CD4-positive, alpha-beta T cell treated with Interferon alpha-2 for 1 hour (primary cell): ENCODE measurements at places on chromosomes 6 and 20.

DNA sequence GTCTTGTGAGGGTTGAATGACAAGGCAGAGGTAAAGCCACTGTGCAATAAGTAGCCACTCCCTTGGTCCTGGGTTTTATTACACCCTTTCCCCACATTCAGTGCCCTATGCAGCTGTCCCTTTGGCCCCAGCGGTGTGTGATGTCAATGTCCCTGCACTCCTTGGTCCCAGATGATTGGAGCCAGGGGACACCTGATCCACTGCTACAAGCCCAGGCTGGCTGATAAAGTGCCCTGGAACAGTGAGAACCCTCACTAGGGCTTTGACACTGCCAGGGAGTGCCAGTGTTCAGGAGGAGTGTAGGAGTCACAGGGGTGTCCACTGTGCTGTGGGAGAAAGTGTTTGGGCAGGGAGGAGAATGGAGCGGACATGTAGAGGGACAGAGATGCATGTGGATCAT, 30.4 kb downstream of the GABRR1 start:
- DNase-seq: no peak

DNA sequence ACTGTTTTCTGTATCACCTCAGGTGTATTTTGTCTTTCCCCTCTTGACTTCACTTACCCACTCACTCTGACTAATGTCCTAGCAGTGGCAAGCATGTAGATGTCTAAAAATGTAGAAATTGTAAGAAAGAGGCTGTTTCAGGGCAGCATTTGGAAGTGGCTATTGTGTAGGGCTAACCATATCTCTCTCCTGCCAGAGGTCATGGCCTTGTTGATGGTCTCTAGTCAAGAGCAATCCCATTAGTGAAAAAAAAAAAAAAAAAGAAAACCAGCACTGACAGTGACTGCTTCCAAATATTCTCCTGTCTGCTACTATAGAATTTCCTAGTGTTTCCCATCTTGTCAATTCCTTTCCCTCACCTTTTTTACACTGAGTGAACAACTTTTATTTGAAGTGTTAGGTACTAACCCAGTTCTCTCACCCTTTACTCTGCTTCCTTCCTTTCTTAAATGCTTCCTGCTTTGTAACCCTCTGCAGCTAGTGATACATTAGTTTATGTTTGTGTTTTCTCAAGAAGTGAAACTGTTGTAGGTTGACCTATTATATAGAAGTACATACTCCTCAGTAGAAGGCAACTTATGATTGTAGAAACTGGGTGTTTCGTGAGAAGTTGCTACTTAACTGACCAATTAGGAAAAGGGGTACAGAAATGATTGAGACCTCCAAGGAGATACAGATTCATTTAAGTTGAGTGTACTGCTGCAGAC, 174.1 kb upstream of the PTPRK start:
- DNase-seq: no peak

DNA sequence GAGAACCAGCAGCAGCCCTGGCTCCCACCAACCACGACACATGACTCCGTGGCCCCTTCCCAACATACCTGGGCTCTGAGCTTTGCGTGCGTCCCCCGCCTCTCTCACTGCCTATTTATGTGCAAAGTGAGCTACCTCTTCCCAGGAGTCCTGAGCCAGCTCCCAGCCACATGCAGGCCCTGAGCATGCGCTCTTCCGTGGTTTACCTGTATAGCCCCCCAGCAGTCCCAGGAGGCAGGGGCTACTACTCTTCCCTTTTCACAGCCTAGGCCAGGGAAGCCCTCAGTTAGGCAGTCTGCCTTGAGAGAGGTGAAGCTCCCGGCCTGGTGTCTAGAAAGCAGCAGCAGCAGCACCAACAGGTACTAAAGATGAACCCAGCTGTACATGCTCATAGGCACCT, 114.8 kb upstream of the CDYL start:
- DNase-seq: no peak

DNA sequence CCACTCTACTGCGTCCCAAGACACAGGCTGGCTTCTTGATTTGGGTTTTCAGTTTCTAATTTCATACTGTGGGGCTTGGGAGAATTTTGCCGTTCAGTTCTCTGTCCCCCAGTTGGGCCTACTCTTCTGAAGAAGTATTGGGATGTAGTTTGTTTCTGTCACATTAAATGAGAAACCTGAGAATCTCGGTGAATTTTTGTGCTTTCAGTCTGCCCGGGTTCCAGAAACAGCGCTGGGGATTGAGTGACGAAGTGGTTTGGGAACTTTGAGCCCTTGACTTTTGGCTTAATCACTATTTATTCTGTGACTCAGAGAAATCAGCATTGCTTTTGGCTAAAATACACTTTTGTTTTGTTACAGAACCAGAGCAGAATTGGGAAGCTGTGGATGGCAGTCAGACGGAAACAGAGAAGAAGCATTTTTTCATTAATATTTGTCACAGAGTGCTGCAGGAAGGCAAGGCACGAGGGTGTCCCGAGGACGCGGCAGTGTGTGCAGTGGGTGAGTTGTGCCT, 74.0 kb downstream of the IGF2R start:
- no peak for DNase-seq

DNA sequence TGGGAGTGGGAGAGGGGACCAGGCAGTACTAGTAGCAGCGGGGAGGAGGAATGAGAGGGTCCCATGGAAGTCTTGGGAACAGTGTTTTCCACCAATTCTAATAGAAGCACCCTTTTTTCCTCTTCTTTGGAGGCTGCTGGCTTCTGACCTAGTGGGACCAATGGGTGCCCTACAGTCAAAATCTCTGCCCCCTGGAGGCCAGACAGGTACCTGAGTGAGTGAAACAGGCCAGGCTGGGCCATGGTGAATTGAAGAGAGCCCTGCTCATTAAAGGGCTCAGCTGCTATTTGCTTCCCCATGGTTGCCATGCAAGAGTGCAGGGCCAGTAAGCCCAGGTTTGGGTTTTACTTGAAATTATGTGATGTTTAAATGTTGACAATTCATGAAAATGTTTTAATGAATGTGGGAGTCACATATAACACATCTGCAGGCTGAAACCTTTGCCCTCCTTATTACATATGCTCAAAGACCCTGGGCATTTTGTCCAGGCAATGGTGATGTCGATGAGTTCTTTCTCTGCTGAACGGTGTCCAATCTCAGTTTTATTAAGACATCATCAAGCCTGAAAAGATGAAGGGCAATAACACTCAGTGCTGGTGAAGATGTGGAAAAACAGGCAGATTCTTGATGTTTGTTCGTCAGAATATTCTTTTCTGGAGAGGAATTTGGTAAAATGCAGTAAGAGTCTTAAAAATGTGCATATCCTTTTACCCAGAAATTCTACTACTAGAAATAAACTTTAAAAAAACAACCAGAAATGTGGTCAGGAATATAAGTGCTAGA, 42.3 kb upstream of the OCSTAMP start:
- no peak for DNase-seq

DNA sequence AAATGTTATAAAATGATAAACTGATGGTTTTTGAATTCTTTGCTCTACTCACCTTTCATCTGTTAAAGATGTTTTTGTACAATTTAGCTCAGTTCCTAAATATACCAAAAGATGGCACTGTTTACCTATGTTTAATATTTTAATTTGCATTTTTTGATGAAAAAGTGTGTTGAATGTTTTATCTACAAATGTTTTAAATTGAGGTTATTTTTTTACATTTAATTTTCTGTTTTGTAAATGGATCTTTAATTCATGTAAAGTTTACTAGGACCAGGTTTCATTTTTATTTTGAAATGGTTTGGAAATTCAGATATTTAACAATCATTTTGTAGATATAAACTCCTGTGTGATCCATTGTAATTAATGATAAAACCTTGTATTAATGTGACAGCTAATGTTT, 30.0 kb downstream of the CDKAL1 start:
- no peak for DNase-seq

DNA sequence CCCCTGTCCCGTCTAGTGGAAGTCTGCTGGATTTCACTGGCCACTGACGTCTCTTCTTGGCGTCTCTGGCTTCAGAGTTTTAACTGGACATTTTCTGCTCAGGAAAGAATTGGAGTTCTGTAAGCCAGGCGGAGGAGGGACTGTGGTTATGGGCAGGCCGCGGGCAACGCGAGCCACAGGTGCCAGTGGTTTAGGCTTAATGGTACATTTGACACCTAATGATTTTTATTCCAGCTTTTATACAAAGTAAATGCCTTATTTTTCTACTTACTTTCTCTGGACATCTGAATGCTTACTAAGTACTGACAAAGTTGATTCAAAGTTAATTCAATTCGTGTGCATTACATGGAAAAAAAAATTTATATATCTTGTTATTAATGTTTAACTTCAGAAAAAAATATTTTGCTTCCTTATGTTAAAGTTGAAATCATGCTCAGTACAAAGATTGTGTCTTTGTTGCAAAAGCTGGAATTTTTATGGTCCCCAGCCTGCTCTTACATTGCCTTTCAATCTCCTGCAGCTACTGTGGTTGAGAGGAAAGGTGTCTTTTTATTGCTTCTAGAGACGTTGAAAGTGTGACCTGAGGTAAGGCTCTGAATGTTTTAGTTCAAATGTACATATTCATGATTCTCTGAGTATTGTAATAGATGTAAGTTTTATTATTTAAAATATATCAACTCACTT, 231.0 kb downstream of the SMOC2 start:
- no peak for DNase-seq

GRCh38 chr6:3210024-3210610, 17.3 kb downstream of the TUBB2B start:
- no peak for DNase-seq

- DNase-seq: no peak
Observed at GRCh38 chr20:59020938-59021551, 1.8 kb downstream of the TUBB1 start.

GRCh38 chr6:29589423-29590048, 4.6 kb downstream of the OR2H2 start:
- DNase-seq: peak; percentile 39

DNA sequence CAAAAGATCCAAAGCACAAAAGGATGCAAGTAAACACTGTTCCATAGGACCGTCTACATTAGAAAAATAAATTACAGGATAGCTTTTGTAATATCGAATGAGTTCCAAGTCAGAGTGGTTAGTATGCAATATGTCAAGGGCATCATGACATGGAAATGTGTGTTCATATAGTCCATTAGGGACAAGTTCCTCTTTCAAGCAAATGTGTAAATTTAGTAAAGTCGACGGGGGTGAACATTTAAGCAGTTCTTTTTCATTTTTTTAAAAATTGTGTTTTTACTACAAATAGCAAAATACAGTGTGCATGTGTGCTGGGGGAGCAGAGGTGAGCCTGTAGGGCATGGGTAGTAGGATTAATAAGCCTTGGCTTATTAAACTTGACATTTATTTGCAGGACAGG, 359.0 kb downstream of the ESR1 start:
- DNase-seq: no peak

- no peak for DNase-seq
Observed at GRCh38 chr20:47960769-47961541, 175.7 kb upstream of the SULF2 start.

- DNase-seq: no peak
Observed at GRCh38 chr6:167407239-167408064, 82.6 kb downstream of the TTLL2 start.

DNA sequence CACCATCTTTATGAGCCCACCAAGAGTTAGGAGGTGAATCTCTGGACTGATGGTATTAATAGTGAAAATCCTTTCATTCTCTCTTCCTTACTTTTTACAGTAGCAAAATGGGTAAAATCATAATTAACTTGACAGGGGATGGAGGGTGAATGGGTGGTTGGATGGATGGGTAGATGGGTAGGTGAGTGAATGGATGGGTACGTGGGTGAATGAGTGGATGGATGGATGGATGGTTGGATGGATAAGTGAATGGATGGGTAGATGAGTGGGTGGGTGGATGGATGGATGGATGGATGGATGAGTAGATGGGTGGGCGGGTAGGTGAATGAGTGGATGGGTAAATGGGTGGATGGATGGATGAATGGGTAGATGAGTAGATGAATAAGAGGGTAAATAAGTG, 63.2 kb downstream of the BMP7 start:
- DNase-seq: no peak

- DNase-seq: no peak
Observed at GRCh38 chr20:57482148-57482547, 42.8 kb downstream of the CTCFL start.

DNA sequence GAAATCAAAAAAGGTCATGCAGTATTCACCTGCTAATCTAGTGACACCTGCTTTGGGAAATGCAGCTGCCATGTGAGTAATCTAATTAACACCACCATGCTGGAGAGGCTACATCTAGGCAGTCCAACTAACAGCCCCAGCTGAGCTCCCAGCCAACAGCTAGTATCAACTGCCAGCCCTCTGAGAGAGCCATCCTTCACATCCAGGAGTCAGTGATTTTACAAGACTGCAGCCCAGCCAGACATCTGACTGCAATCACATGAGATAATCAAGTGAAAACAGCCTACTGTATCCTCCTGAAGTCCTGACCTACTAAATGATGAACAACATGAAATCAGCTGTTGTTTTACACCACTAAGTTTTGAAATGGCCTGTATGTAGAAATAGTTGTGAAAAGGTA, 298.4 kb downstream of the TRDN start:
- no peak for DNase-seq

- no peak for DNase-seq
Observed at GRCh38 chr6:148239215-148239614, 103.4 kb upstream of the SASH1 start.

GRCh38 chr6:36247693-36248092, 22.2 kb upstream of the PNPLA1 start:
- DNase-seq: no peak

- no peak for DNase-seq
Observed at GRCh38 chr6:95274686-95275235, 302.6 kb upstream of the MANEA start.

- DNase-seq: no peak
Observed at GRCh38 chr6:108395297-108395696, 100.4 kb downstream of the AFG1L start.

DNA sequence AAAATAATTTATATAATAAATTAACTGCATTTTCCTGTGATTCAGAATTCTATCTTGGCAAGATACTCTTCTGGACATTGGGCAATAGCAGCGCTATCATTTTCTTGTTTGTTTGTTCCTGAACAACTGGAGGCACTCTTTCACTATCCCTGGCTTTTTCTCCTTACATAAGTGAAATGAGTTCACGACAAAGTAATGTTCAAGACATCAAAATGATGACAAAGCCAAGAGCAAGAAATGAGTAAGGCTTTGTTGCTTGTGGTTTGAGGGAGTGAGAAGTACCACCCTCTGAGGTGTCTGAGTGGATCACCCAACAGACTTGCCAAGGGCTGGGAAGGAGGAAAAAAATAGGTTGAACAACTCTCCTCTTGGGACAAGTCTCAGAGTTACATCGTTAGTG, 466.6 kb upstream of the JAG1 start:
- DNase-seq: no peak

- no peak for DNase-seq
Observed at GRCh38 chr6:121881974-121882667, 446.7 kb downstream of the GJA1 start.
